ENCODE measurements at places on chromosomes 11 and 22.

GRCh38 chr22:47210686-47211085, 448.2 kb downstream of the TBC1D22A start:
- no peak for DNase-seq

DNA sequence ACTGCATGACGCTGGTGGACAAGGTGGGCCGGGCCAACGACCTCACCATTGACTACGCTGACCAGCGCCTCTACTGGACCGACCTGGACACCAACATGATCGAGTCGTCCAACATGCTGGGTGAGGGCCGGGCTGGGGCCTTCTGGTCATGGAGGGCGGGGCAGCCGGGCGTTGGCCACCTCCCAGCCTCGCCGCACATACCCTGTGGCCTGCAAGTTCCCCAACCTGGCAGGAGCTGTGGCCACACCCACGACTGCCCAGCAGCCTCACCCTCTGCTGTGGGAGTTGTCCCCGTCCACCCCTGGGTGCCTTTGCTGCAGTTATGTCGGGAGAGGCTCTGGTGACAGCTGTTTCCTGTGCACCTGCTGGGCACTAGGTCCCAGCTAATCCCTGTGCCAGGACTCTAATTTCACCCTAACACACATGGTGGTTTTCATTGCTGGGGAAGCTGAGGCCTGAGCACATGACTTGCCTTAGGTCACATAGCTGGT, 49.0 kb upstream of the PPP6R3 start:
- DNase-seq: no peak

GRCh38 chr11:21534288-21534687, 658.6 kb upstream of the ANO5 start:
- no peak for DNase-seq

DNA sequence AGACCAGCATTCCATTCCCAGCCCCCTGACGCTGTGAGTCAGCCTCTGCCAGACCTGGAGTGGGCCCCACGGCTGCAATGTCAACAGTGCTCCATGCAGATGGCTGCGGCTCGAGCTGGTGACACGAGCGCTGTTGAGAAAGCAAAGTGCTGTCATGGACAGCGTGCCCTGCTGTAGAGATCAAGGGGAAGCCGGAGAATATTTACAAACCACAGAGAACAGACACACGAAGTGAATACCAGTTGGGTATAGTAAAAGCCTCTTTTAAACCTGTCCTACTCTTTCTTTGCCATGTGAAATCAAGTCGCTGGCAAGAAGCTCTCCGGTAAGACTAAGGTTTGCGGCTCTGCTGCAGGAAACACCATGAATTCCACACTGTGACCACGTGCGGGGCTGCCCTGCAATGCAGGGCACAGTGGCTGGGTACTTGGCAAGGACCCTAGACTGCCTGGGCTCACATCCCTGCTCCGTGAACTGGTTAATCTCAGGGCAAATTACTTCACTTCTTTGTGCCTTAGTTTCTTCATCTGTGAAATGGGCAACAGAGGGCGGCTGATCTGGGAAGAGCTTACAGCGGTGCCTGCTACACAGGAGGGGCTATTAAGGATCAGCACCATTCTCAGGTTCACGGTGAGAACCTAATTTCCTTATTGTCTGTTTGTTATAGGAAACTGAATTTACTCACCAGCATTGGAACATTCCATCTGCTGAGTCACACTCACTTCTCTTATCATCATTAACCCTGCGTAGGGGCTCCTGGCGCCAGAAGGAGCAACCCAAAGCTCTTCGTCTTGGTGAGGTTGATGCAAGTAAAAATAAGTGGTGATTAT, 27.8 kb upstream of the ELFN2 start:
- DNase-seq: peak; percentile 71

- no peak for DNase-seq
Measured at GRCh38 chr22:38638728-38639127, 17.5 kb downstream of the FAM227A start.

GRCh38 chr11:84524422-84525051, 1102.6 kb downstream of the DLG2 start:
- peak; percentile 51 for DNase-seq

DNA sequence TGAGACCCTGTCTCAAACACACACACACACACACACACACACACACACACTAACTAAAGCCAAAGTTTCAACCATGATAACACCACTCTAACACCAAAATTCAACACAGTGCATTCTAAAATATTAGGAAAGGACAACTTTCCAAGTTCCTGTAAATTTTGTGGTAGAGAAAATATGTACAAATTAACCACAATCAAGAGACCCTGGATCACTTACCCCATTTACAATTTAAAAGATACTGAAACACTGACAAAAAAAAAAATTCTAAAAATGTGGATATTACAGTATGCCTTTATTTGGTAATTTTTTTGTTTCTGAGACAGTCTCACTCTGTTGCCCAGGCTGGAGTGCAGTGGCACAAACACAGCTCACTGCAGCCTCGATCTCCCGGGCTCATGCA, 9.7 kb downstream of the MRTFA start:
- DNase-seq: no peak

DNA sequence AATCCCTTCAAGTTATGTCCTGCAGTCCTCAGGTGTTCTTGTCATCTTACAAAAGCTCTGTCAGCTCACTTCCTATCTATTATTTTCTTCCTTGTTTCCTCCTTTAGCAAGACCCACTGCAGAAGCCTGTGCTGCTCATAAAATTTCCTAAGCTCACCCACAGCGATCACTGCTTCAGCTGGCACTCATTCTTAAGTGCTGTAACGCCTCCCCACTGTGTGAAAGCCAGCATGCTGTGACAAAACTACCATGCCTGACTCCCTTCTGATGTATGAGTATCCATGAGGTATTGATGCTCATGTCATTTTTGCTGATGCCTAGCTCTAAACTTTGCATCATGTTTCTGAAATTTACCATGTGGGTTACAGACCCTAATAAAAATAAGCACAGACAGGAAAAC, 41.5 kb upstream of the CNTN5 start:
- DNase-seq: no peak

DNA sequence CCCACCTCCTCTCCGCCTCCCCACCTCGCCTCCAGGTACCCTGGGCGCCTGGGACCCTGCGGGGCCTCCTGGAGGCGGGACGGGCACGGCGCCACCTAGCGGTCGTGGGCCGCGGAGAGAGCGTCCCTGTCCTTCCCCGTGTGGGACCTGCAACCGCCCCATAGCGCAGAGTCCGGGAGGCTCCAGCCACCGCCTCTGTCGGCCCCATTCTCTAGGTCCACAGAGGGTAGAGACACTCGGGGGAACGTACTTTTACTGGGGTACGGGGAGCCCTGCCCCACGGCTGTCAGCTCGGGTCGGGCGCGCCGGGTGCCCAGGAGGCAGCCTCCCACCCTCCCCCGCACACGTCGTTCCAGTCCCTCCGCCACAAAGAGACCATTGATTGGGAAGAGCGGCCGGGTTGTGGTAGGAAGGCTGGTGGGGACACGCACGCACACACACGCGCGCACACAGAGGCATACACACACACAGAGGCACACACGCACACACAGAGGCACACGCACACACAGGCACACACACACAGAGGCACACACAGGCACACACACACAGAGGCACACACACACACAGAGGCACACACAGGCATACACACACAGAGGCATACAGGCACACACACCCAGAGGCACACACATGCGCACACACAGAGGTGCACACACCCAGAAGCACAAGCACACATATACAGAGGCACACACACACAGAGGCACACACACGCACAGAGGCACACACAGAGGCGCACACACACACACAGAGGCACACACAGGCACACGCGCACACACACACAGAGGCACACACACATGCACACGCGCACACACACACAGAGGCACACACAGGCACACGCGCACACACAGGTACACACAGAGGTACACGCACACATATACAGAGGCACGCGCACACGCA, 12.6 kb upstream of the NECTIN1 start:
- DNase-seq: peak; percentile 77

DNA sequence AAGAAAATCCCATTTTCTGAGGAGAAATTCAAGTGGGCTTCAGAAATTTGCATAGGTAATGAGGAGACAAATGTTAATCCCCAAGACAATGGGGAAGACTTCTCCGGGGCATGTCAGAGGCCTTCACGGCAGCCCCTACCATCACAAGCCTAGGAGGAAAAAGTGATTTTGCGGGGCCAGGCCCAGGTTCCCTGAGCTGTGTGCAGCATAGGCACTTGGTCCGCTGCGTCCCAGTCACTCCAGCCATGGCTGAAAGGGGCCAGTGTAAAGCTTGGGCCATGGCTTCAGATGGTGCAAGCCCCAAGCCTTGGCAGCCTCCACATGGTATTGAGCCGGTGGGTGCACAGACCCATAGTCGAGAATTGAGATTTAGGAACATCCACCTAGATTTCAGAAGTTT, 570.7 kb downstream of the KCNA4 start:
- DNase-seq: no peak

DNA sequence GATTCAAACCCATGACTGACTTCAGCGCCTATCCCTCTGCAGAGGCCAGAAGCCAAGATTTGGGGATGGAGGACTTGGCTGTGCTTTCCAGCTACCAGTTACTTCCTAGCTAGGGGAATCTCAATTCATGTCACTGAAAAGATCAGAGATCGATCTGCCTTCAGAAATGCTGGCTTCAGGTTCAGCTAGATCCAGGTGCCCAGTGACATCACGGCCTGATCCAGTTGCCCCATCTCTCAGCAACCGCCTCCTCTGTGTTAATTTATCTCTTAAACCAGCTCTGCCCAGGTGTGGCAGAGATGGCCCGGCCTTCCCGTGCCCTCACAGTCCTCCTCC, 24.2 kb downstream of the CYTH4 start:
- no peak for DNase-seq

- peak; percentile 95 for DNase-seq
Measured at GRCh38 chr22:26610072-26610958, 7.5 kb downstream of the CRYBB1 start.

- no peak for DNase-seq
Measured at GRCh38 chr22:44260216-44261035, 52.3 kb downstream of the SHISAL1 start.

GRCh38 chr11:126485986-126486635, 130.6 kb downstream of the ST3GAL4 start:
- DNase-seq: no peak

- peak; percentile 71 for DNase-seq
Measured at GRCh38 chr11:72840780-72841179, 26.6 kb downstream of the ATG16L2 start.

DNA sequence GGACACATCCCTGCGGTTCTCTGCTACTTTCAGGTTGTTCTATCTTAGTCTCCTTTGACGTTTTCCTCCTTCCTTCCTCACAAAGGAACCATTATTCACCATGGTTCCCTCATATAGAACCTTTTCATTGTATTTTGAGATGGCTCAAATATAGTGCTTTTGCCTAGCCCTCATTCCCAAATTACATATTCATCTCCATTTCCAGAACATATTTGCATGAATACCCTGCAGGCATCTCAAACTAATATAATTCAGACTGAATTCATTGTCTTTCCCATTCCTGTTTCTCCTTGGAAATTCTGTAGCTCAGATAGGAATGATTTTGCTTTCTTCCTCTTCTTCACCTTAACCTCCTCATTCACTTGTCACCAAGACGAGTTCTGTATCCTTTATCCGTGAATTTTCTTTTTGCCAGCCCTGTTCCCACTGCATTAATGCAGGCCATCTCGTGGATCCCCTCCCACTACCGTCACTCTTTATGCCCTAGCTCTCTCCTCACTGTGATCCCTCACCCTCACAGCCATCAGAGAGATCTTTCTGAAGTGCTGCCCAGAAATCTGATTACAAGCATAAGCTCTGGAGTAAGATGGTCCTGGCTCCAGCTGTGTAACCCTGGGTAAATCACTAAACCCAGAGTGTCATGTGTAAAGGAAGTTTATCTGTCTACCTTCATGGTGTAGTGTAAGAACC, 23.3 kb downstream of the PIWIL4 start:
- no peak for DNase-seq

DNA sequence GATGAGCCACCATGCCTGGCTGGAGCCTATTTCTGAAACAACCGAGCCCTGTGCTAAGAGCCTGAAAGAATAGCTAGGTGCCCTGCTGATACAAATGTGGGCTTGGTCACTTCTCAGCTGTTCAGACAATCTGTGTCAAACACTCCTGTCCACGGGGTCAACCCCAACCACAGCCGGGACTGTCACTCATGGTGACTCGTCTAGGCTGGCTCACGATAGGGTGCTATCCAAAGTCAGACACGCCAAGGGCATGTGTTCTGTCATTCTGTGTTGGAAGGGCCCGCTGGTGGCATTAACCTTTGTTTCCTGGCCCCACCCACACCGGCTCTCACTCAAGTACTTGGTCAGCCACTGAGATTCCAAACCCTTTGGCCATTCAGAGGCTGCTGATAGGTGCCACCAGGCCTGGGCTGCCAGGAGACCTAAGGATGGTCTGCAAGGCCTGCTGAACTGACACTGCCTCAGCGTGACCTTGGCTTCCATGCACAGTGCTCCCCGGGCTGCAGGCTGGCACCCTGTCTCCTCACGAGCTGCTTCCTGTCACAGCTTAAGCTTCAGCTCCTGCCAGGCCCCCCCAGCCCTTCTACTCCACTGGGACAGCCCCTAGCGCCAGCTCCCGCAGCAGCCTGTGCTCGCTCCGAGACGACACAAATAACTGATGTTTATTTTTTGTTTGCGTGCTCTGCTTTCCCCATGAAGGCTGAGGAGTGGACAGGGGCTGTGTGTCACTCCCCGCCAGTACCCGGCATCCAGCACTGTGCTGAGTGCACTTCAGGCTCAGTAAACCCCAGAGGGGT, 14.2 kb upstream of the CDC42BPG start:
- DNase-seq: no peak

GRCh38 chr11:108160970-108161566, 39.7 kb downstream of the ACAT1 start:
- no peak for DNase-seq

- DNase-seq: peak; percentile 6
Measured at GRCh38 chr22:49014227-49015201, 813.2 kb downstream of the BRD1 start.

DNA sequence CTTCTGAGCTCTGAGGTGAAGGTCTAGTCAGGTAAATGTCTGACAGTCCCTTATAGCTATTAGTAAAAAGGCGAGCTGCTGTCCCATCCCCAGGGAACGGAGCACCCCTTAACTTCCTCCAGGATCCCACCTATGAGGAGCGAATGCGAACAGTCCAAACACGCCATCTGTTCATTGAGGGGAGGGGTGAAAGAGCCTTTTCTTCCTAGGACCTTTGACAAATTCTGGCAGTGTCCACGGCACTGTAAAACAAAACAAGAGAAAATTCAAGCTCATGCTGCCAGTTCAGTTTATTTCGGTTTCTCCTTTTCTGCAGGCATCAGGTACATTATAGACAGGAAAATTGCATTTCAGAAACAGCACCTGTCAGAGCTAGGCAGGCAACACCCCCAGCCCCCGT, 253.8 kb upstream of the CADM1 start:
- DNase-seq: no peak

GRCh38 chr22:22968366-22968765, 80.8 kb downstream of the IGLL5 start:
- no peak for DNase-seq

DNA sequence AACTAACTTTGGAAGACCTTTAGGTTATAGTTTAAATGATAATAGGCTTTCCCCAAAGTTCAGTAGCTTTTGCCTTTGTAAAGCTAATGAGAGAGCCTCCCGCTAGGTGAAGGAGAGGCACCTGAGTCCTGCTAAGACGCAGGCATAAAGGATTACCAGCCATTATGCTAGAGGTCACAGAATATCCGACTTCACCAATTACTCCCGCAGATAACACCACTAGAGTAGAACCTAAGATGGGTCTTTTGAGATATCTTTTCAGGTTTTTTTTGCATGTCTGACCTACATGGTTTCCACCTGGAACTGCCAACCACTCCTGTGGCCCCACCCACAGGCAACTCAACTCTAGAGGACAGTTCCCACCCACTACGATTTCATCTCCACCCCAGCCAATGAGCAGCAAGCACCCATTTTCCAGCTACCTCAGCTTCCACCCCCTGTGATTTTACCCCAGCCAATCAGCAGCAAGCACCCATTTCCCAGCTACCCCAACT, 314.3 kb downstream of the BRD1 start:
- no peak for DNase-seq
